ENCODE measurements at places on chromosomes 6 and 20.

DNA sequence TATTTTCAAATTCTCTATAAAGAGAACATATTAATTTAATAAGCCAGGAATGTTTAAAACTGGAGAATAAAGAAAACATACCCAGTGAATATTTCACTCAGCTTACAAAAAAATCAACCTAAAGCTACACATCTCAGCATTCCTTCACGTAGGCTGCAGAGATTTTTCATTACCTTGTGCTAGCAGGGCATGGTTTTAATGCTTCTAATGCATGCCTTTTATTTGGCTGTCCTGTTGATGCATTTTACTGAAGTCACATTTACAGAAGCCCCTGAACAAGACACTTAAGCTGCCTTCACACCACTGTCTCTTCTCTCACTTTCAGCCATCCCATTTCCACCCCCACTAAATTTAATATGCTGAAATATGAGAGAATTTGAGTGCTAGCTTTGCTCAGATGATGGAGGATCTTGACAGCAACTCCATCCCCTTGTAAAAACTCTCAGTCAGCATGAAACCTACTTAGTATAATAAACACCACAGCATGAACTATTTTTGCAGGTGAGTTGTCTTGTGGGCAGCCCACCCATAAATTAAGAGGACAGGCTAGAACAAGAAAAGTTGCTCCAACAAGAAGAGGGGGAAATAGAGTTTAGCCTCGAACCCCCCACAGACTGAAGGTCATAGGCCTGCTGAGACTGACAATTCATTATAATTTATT lies 159.4 kb downstream of the SIM1 start:
- DNase-seq: no peak
- no peak overlapping the region for H3K27ac ChIP-seq
- H3K4me1 ChIP-seq: no peaks in the 10 kb centered on the region
- H3K27me3 ChIP-seq: no peaks in the 10 kb centered on the region
- no peaks in the 10 kb centered on the region for H3K36me3 ChIP-seq

- H3K27me3 ChIP-seq: peaks cover 52% of the 10 kb centered on the region
- DNase-seq: no peak
- peak overlapping the region; percentile 38 for H3K4me3 ChIP-seq
- peaks cover 15% of the 10 kb centered on the region for H3K4me1 ChIP-seq
These were observed 131.7 kb downstream of the GPX5 start for GRCh38 chr6:28657381-28657768.

DNA sequence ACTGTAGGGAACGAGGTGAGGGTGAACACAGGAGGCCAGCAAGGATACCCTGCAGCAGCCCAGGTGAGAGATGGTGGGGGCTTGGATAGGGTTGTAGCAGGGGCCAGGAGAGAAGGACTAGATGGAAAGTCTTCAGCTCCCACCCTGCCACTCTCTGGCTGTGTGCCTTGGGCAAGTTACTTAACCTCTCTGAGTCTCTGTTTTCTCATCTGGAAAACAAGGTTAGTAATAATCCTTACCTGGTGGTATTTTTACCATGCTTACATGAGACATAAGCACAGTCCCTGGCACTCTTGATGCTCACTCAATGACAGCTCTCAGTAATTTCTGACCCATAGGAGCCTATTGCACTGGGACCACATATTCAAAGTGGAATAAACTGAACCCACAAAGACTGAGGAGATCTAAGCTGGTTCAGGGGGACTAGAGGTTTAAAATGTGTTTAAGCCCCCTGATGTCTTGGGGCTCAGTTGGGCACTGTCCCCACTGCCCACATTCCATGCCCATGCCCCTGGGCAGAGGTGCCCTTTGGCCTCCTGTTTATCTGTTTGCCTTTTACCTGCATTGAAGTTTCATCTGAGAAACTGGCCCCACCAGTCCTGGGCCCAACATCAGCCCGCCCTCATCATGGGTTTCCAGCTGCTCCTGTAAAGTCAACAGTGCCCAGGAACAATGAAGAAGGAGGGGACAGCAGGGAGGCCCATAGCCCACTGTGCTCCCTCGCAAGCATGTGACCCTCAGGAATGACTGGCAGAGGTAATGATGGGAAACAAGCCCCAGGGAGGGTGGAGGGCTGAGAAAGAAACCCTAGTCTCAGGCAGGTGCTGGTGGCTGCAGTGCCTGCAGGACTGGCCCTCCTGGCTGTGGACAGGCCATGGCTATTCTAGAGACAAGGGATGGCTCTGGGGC lies 104.0 kb downstream of the VEGFA start:
- H3K4me1 ChIP-seq: peaks cover 14% of the 10 kb centered on the region
- H3K4me3 ChIP-seq: no peak overlapping the region
- no peak for DNase-seq
- no peak overlapping the region for H3K27ac ChIP-seq
- H3K27me3 ChIP-seq: no peaks in the 10 kb centered on the region

GRCh38 chr20:1538655-1539054 lies 18.9 kb downstream of the SIRPD start:
- DNase-seq: no peak
- no peak overlapping the region for H3K27ac ChIP-seq
- no peaks in the 10 kb centered on the region for H3K27me3 ChIP-seq

DNA sequence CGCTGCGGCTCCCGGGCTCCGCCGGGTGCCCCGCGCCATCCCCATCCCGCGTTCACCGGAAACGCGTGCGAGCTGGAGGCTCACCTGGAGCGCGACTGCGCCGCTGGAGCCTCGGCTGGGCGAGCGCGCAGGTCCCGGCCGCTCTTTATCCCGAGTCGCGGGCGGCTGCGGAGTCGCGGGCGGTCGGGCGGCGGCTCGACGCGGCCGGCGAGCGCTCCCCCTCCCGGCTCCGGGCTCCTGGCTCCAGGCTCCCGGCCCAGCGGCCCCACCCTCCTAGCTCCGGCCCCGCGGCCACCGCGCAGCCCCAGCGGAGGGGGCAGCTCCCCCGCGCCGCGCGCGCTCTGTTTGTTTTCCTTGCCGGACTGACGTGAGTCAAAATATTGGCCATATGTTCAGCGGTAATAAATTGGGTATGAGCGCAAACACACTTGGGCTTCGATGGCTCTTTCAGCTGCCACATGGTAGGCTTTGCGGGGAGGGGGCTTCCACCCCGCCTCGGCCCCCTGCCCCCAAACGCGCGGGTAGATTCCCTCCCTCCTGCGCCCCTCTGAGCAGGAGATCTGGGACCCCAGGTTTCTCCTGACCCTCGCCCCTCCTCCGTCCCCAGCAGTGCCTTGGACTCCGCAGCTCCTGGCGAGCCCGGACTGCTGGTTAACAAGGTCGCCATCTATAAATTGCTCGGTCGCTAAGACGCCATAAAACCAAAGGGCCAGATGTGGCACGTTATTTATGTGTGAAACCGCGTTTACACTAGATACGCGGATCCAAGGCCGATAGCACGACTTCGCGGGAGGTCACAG lies 8.8 kb upstream of the NKX2-2 start:
- no peak for DNase-seq
- peaks cover 93% of the 10 kb centered on the region for H3K27me3 ChIP-seq
- no peak overlapping the region for H3K4me3 ChIP-seq
- peaks cover 20% of the 10 kb centered on the region for H3K4me1 ChIP-seq
- H3K27ac ChIP-seq: no peak overlapping the region
- H3K36me3 ChIP-seq: no peaks in the 10 kb centered on the region

DNA sequence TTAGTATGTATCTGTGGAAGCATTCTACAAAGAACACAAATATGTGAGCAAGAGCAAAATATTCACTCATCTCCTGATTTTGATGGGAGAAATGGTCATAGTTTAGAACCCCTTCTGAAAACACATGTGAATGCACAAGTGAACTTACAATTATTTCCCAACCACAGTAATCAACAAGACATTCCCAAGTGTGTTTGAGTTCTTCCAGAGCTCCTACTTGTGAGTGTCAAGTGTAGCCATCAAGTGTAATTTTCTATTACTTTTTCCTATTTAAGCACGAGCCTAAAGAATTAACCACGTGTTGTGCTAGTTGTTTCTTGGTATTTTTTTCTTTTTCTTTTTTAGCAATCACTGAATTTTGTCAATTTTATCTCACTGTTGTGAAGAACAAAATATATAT lies 402.3 kb downstream of the NKAIN2 start:
- no peak for DNase-seq
- H3K36me3 ChIP-seq: no peaks in the 10 kb centered on the region
- H3K4me3 ChIP-seq: no peak overlapping the region
- no peaks in the 10 kb centered on the region for H3K4me1 ChIP-seq

GRCh38 chr6:26743157-26743821 lies 83.7 kb upstream of the ZNF322 start:
- no peaks in the 10 kb centered on the region for H3K36me3 ChIP-seq
- no peak overlapping the region for H3K4me3 ChIP-seq
- peaks cover 41% of the 10 kb centered on the region for H3K27me3 ChIP-seq
- DNase-seq: no peak

DNA sequence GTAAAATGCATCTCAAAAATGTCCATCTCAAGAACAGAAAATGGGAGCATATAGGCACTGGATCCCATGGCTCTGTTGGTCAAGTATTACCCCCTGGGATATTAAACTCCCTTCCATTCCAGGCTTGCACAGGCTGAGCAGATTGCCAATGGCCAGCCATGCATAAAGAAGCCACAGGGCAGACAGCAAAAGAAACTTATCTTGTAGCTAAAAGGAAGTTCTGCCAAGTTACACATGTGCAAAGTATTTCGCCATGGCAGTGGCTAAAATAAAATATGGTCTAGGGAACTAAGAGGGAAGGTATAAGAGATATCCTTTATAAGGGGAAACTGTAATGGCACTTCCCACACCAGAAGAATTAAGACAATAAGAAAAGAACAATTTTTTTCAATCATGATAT lies 415.6 kb upstream of the BTBD3 start:
- H3K27ac ChIP-seq: no peak overlapping the region
- H3K4me1 ChIP-seq: no peaks in the 10 kb centered on the region
- H3K4me3 ChIP-seq: no peak overlapping the region
- DNase-seq: no peak
